NCI-H510A (cell line): ENCODE measurements at places on chromosomes 4 and X.

DNA sequence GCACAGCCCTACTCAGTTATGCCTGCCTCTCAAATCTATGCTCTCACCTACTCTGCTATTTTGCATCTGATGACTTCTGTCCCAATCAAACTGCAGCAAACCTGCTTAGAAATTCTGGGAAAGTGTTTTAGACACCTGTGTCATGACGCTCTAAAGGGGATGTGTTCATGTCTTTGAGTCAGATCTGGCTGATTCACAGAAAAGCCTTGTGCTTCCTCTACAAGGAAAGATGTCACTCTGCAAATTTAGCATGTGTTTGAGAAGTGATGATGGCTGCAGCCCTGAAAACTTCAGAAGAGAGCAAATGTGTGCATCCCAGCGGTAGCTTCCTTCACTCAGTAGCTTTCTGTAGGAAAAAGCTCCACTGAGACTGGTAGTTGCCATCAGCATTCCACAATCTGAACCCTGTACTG is 235.4 kb downstream of the MGST2 start:
- no peak for DNase-seq

GRCh38 chr4:3813151-3814052 is 47.2 kb downstream of the ADRA2C start:
- DNase-seq, result no peak

- DNase-seq, result no peak
Observed at GRCh38 chrX:24150898-24151297, 1.4 kb downstream of the ZFX start.

GRCh38 chrX:139932073-139932900 is 566 bp downstream of the ATP11C start:
- DNase-seq, result peak; percentile 20

DNA sequence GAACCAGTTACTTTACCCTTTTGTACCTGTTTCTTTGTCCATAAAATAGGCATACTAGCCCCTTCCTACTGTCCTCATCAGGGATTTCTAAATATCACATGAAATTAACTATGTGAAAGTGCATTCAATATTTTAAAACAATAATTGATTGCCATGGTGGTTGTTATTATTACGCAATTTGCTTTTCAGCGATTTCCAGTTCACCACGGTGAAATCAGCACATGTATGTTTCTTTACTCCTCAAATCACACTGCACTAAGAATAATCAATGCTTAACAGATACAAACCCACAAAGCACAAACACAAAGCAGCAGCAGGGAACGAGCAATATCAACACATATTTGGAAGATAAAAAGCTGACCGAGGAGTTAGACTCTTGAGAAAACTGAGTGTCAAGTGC is 371.3 kb upstream of the NOCT start:
- DNase-seq, result no peak

- DNase-seq, result no peak
Observed at GRCh38 chrX:41110801-41111625, 25.8 kb downstream of the USP9X start.

DNA sequence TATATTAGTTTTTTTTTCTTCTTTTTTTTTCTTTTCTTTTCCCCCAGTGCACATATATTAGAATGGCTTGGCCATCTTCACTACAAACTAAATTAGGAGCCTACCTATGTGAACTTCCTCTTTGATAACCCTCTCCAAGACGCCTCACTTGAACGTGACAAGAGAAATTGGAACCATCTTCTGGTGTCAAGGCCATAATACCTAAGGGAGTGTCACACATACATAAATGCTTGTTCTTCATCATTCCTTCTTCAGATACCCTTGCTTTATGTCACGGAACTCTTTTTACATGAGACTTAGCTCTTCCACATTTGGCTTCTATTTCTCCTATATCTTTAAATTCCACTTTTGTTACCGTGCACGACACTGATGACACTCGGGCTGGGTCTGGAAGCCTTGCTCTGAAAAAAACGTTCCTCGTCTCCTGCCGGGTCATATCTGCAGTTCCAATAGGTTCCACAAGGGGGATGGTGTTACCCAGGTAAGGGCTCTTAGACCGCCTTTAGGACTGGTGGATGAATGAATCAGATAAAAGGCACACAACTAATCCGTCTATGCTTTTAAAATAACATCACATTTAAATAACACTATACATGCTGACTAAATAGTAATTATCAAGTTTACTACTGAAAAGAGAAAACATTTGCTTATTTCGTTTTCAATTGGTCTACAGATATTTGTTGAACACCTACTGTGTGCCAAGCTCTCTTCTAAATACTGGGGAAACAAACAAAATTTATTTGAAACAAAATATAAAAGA is 19.9 kb downstream of the DGAT2L6 start:
- DNase-seq, result peak; percentile 12

DNA sequence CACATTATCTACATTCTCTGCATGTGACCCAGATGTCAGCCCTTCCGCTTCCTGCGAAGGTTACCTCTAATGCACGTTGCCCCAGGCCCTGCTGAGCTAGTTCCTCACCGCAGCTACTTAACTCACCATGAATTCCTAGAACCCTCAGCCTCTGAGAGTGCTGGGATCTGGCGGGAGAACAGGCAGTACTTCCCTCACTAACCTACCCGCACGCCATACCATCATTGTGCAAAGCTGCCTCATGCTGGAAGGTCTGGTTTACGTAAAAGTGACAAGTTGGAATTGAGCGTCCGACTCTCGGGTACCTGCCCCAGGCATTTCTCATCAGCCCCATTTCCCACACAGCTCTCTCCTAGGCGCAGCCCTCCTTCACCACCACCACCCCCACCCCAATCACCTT is 6.3 kb downstream of the SLC25A4 start:
- no peak for DNase-seq

DNA sequence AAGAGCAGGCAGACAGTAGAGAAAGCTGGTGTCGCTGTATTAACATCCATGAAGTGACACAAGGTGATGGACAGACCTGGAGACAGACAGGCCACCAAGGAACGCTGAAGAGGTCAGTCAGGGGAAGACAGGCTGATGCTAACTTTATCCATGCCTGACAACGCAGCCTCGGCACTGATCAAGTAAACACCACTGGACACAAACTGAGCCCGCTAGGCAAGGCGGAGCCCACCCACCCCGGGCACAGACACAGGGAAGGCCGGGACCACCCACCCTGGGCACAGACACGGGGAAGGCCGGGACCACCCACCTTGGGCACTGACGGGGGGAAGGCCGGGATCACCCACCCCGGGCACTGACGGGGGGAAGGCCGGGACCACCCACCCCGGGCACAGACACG is 18.8 kb downstream of the PPP2R3B start:
- DNase-seq, result no peak

DNA sequence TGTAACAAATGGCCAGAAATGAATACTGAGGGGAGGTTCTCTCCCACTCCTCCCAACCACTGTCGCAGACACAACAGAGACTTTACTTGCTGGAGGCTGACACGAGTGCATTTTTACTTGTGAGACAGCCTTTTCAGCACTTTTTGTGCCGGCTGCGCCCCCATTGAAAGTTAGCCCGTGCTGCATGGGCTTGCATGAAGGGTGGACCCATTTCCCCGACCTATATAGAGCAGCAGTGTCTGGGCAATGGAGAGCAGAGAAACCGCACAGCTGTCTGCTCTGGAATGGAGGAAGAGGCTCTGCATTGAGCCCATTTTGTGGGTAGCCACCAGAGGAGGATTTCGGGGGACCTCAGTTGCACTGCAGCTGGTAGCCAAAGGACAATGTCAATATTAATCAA is 208.8 kb downstream of the UGT8 start:
- DNase-seq, result no peak

DNA sequence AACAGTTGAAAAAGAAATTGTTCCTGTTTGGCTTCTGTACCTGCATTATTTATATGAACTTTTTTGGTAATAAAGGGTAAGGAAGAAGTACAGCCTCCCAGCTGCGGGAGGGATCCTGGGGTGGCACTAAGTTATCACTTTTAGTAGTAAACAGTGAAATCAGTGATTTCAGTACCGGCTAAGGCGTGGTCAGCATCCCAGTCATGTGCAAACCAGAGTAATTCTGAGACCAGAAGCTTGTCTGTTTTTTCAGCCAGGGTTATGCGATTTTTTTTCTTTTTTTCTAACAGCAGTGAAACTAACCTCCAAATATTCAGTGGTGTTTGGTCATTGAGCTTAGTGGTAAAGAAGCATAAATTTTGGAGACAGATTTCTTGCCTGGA is 3.3 kb downstream of the EGF start:
- DNase-seq, result no peak

GRCh38 chr4:141074098-141074878 is 59.0 kb downstream of the RNF150 start:
- no peak for DNase-seq

GRCh38 chr4:155403886-155404285 is 27.1 kb upstream of the MAP9 start:
- no peak for DNase-seq

GRCh38 chrX:21843179-21843578 is 3.8 kb downstream of the MBTPS2 start:
- DNase-seq, result no peak

- DNase-seq, result no peak
Observed at GRCh38 chr4:14254252-14254651, 626.7 kb upstream of the BOD1L1 start.

GRCh38 chr4:189311251-189311650 is 629.4 kb upstream of the FRG1 start:
- DNase-seq, result no peak

DNA sequence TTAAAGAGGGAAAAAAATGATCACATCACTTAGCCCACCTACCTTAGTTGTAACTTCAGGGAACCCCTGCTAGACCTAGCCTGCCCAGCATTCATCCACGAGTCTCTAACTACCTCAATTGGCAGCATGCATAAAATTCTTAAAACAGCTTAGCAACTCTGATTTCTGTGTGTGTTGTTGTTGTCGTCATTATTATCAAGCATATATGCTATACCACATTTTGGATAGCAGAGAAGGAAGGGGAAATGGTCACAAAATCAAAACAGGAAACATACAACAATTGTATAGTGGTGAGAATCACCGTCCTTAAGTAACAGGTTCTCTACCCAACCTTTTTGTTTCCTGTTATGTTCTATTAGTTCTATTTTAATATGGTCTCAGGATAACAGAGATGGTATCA is 2.7 kb upstream of the ACOT9 start:
- DNase-seq, result no peak

- DNase-seq, result no peak
Observed at GRCh38 chrX:81411517-81411916, 209.6 kb downstream of the SH3BGRL start.
